Mesenteric fat pad (tissue), 1 donor: ENCODE measurements at places on chromosomes 5 and 9.

- DNase-seq: no peak
These were observed 42.5 kb upstream of the MELK start for GRCh38 chr9:36530224-36530623.

DNA sequence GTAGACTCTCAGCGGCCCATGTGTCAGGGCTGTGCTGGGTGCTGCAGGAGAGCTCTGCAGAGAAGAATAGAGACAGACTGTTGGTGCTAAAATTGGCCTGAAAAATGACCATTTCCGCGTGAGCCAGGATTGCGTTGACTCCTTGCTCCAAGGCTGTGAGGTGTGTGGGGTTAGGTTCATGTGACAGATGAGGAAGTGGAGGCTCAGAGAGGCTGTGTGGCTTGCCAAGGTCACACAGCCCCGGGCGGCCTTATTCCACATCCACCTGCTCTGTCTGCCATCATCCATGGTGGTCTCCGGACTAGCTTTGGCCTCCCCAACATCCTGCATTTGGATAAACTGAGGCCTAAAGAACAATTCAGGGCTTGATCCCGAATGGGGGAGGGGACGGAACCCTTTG, 15.2 kb downstream of the NEK6 start:
- no peak for DNase-seq

GRCh38 chr5:172044631-172045314, 38.3 kb upstream of the FBXW11 start:
- DNase-seq: no peak

GRCh38 chr5:180396926-180397325, 43.8 kb upstream of the GFPT2 start:
- no peak for DNase-seq

GRCh38 chr9:127680846-127681245, 25.9 kb upstream of the CFAP157 start:
- no peak for DNase-seq

DNA sequence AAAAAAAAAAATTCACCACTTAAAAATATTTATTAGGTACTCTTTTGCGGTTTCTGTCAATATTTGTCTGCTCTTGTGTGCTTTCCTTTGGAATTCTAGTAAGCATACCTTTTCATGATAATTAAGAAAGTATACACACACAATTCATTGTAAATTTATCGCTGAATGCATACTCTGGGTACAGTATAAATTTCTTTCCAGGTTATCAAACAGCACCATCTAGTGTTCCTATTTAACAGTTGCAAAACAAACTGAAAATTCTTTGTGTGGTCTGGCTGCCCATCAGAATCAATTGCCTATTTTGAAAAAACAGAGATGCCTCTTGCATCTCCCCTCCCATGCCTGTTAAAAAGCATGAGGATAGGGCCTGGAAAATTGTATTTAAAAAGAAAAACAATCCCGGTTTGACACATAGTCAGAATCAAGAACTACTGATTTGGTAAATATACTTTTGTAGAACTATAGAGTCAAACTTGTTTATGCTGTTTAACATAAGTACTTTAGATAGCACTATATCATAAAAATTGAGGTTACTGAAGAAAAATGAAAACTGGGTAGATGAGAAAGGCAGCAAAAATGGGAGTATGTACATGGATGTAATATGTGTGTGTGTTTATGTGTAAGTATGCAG, 16.2 kb downstream of the PGGT1B start:
- no peak for DNase-seq

- DNase-seq: no peak
These were observed 3.5 kb upstream of the HRH2 start for GRCh38 chr5:175654339-175654738.

DNA sequence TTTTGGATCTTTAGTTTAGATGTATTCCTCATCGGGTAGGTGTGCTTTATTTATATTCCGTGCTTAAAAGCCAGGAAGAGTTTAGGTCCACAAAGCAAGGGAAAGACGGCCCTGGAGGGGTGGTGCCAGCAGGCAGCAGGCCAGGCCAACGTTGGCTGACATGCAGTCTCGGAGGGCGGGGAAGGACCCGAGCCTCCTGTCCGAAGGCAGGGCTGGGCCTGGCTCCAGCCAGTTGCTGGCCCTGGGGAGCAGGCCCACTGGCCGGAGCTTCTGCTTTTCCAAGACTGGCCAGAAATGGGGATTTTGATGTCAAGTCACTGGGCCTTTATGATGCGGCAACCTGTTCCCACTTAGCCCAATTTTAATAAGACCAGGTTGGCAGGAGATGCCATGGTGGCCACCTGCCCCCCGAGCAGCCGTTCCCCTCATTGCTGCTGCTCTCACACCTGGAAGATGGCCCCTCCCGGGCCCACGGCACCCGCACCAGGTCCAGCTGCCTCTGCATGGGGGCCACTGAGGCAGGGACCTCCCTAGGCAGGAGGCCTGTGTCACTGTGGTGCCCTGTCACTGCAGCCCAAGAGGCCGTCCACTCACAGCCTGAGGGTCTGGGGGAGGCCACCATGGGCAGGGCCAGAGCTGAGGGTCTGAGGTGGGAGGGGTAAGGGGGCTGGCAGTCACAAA, 23.2 kb downstream of the LPCAT1 start:
- DNase-seq: no peak

DNA sequence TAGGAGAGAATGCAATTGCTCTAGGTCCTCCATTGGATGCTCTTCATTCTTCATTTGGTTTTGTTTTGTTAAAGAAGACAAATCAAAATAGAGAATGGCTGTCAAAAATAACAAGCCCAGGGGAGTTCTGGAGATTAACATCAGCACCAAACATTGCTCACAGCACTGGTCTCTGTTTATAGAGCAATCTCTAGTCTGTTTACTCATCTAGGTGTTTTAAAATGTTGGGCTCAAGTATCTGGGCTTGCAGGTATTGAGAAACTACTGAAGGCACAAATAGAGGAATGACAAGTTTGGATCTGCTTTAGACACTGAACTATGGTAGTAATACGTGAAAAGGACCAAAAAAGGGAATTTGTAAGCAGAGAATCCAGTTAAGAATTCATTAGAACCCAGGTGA, 77.0 kb upstream of the TMC1 start:
- DNase-seq: no peak

DNA sequence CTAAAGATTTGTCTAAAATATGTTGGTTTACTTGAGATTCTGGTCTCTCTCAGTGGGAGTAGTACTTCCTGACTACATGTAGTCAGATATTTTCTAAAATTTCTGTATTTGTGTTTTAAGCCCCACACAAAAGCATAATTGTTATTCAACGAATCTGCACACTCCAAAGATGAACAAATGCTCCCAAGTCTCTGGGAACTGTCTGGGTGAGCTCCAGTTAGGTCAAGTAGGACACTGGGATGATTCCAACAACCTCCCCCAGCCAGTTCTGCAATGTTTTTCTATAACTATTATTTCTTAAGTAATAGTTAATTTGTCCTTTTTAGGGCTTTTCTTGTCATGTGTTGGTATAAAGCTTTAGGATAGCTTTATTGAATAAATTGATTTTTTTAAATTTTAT, 174.6 kb downstream of the FAM174A start:
- DNase-seq: no peak

DNA sequence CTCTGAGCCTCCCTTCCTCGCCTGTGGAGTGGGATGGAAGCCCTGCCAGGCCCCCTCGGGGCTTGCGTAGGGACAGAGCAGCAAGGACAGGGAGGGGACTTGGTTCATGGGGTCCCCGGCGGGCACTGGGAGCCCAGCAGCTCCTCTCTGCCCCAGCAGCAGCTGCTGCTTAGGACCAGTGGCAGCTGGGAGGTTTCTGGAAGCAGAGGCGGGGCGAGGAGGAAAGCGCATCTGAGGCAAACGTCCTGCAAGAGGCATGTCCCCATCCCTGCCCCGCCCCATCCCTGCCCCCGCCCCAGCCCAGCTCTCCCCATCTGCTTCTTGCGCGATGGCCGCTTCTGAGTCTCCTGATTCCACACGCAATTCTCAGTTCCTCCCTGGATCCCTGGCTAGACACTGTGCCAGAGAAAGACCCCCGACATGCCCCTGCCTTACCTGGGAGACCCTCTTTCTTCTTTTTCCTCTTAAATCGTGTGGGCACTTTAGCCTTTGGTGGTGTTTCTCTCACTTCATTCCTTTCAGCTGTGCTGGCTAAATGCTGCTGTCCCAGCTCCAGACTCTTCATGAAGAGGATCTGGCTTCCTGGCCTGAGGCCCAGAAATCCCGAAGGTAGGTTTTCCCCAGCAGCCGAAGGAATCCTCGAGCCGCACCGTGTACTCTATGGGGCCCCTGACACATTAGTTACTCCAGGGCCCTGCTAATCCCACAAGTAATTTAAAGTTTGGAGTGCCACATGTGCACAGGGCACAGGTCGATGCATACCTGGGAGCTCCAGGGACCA, 4.4 kb upstream of the OR2S2 start:
- no peak for DNase-seq

DNA sequence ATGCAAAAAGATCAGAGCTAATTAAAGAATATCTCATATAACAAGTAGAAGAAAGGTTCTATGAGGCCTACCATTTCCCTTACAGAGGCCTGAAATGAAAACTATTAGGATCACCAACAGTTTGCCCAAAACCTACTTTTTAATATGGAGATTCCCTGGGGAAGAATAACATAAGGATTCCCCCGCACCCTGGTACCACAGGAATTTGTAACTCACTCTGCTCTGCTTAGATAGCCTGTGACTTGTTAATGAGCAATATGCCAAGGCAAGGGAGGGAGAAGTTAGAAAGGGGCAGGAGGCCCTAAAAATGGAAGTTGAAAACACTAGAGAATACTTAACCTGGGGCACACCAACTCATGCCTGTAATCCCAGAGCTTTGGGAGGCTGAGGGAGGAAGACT, 107.0 kb downstream of the CDH6 start:
- DNase-seq: no peak

DNA sequence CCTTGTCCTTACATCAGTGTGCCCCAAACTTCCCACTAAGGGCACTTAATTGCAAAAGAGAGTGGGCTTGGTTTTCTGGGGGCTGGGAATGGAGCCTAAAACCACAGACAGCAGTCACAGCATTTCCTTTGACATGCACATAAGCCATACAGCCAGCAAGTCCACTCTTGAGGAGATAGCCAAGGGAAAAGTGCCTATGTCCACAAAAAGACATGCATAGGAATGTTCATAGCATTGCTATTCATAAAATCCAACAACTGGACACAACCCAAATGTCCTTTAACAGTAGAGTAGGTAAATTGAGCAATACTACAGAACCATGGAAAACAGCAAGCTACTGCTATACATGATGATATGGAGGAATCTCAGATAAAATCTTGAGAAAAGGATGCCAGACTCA, 11.7 kb upstream of the FAT2 start:
- DNase-seq: no peak

- no peak for DNase-seq
These were observed 45.4 kb downstream of the ABCA1 start for GRCh38 chr9:104882566-104882965.

DNA sequence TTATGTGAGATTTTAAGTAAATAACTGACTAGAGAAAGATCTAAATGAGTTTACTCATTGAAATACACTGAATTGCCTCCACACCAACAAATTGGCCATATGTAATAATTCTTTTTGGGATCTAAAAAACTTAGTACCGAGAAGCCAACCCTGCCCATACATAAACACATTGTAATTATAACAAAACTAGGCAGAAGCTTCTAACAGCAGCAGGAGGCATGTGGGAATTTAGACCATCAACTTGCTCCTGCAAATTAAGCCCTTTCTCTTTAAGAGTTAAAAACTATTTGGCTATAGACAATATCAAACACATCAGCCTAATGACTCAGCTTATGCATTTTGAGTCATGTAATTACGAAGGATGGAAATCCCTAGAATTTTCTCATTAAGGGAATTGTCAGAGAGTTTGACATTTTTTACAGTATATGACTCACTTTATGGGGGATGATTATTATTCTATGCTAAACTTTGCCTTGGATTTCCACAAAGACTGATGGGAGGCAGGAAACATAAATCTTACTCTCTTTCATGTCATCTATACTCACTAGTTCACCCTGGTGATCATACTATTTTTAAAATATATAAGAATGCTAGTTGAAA, 1.0 kb downstream of the IL7R start:
- no peak for DNase-seq

- DNase-seq: no peak
These were observed 177.2 kb upstream of the OR13F1 start for GRCh38 chr9:104326912-104327311.

DNA sequence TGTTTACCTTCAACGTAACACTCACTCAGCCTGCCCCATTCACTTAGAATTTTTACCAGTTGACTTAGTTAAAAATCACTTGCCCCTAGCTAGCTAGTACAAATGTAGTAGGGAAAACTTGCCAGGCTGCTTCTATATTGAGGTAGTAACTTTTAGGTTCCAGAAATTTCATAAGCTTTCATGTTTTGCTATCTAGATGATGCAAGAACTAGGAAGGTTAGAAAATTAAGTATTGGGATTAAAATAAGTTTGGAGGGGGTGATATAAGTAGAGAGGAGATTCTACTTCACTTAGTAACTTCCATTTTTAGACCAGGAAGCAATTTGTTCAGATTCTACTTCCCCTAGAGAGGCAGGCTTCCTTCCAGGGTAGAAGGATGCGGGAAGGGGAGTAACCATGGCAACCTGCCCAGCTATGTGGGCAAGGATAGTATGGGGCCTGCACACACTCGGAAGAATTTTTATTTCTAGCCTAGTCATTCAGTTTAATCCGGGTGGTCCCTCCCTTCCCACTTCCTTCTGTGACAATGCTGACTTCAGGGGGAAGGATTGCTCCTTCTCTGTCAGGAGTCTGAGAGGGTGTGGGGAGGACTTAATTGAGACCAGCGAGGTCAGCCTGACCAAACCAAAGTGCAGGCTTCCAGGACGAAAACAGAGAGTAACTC, 4.2 kb downstream of the DAB2 start:
- no peak for DNase-seq

DNA sequence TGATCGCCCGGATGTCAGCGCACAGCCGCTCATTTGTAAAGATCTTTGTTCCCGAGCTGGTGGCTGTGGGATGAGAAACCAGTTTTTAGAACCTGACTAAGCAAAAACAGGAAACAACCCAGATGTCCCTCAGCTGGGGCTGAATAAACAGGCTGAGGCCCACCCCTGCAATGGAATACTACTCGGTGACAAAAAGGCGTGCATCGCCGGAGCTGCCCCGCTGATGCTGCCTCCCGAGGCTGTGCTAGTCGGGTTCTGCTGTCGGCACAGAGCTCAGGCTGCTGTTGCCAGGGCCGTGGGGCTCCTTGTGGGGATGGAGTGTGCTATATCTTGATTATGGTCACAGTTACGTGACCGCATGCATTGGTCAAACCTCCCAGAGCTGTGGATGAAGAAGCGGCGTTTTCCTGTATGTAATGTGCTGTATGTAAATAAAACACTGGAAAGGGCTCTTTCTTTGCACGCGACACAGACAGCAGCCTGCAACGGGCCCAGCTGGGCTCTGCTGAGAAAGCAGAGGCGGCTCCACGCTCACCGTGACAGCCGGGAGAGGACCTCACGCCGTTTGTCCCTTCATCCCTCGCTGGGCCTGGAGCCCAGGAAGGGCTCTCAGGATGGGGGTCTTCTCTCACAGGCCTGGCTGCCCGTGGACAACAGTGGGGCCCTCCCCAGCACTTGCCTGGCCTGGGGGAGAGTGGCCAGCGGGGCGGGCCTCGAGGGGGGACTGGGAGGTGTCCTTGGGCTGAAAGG, 51.5 kb upstream of the RNU6ATAC start:
- DNase-seq: no peak
